ENCODE measurements at places on chromosomes 6 and 20. TPM values are rescaled to one million over a fixed set of nuclear protein-coding genes. Genes with fewer than 3 reads are reported as not detected.

SLC22A2 gene
- total RNA-seq, result not detected

KHDRBS2 gene
- total RNA-seq, result not detected

TNFRSF6B gene
- total RNA-seq, result 7.8 TPM

MICA gene
- total RNA-seq, result 118 TPM

SIGLEC1 gene
- not detected for total RNA-seq

MUC21 gene
- not detected for total RNA-seq

ZNF334 gene
- total RNA-seq, result 1.3 TPM

IL20RA gene
- 0.12 TPM for total RNA-seq

SS18L1 gene
- 21.2 TPM for total RNA-seq

TRMT11 gene
- 12.5 TPM for total RNA-seq

CST7 gene
- not detected for total RNA-seq

EBF4 gene
- 0.75 TPM for total RNA-seq

BPIFA1 gene
- total RNA-seq, result not detected

PLN gene
- total RNA-seq, result 6.5 TPM

GHRH gene
- total RNA-seq, result not detected

HLA-DQB2 gene
- not detected for total RNA-seq

CCN6 gene
- not detected for total RNA-seq

CCN5 gene
- 533 TPM for total RNA-seq

Measured in smooth muscle cell of the coronary artery (primary cell).